ENCODE measurements at places on chromosomes 7 and 10.

GRCh38 chr10:7818295-7819120, at the start of gene TAF3:
TAF3 (plus strand) TSS chr10:7818505; CDS start chr10:7818710, 205 bp downstream.
- peak; percentile 96 for DNase-seq

- DNase-seq: no peak
Measured at GRCh38 chr10:102384053-102384452, 11.5 kb upstream of the NFKB2 start.

- no peak for DNase-seq
Measured at GRCh38 chr7:155531681-155532080, 14.7 kb downstream of the CNPY1 start.

GRCh38 chr10:32454148-32454547, 8.2 kb downstream of the CCDC7 start:
- DNase-seq: no peak

DNA sequence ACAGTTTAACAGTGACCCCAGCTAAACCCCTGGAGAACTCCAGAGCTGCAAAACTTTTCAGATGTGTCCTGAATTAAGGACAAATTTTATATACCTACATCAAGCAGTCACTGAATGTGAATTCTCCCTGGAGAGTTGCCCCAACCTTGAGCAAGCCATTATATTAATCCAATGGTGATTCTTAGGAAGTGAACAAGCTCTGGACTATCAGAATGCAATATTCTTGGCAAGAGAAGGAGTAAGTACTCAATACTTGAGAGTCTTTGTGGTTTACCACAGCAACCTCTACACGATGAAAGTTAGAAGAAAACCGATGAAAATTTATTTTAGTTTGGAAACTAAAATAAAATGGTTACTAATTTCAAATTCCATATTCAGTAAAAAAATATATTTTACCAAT, 19.3 kb upstream of the ZNF365 start:
- no peak for DNase-seq

- no peak for DNase-seq
Measured at GRCh38 chr7:121919986-121920385, 47.0 kb downstream of the PTPRZ1 start.

- peak; percentile 60 for DNase-seq
Measured at GRCh38 chr7:1458683-1459511, at the start of gene MICALL2. MICALL2 (minus strand) TSS chr7:1459470; CDS start chr7:1459326, 144 bp downstream.

GRCh38 chr7:79434867-79435266, 18.6 kb downstream of the MAGI2 start:
- DNase-seq: no peak

DNA sequence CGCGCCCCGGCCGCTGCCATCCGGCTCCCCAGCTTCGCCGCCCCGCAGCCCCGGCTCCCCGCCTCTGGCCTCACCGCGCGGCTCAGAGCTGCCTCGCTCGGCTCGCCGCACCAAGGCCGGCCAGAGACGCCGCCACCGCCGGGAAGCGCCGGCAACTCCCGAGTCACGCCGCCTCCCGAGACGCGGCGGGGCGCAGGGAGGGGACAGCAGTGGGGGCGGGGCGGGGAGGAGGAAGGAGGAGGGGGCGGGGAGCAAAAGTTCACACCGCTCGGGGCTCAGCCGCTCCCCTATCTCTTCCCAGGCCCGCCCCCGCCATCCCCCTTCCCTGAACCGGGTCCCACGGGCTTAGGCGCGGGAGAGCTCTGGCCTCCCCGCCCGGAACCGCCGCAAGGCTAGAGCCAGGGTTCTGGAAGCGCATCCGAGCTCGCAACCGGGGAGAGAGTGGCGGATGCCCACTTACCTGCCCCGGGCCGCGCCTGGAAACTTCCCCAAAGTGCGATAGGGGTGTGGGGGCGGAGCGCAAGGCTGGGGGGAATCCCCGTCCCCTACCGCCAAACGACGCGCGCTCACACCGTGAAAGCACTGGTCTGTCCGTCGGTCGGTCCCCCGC, 1.0 kb downstream of the CHST15 start:
- DNase-seq: peak; percentile 78

DNA sequence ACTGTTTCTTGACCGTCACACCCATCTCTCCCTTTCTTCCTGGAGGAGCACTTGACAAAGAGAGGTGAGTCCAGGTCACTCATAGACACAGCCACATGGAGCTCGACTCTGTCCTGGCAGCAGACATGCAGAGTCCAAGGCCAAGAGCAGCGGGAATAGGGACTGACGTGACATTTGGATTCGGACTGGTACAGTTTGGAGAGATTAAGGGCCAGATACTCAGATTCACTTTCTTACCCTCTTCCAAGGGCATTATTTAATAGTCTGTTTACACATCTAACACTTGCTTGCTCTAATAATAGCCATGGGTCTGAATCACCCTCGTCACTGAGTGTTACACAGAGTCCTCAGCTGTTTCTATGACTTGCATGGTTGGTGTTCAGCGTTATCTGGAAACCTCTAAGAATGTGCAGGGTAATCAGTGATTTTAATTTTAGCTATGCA, 39.2 kb upstream of the OTUD1 start:
- no peak for DNase-seq

GRCh38 chr10:50937230-50937907, 51.9 kb upstream of the A1CF start:
- DNase-seq: no peak

GRCh38 chr7:78634093-78634492, 819.4 kb downstream of the MAGI2 start:
- DNase-seq: no peak

DNA sequence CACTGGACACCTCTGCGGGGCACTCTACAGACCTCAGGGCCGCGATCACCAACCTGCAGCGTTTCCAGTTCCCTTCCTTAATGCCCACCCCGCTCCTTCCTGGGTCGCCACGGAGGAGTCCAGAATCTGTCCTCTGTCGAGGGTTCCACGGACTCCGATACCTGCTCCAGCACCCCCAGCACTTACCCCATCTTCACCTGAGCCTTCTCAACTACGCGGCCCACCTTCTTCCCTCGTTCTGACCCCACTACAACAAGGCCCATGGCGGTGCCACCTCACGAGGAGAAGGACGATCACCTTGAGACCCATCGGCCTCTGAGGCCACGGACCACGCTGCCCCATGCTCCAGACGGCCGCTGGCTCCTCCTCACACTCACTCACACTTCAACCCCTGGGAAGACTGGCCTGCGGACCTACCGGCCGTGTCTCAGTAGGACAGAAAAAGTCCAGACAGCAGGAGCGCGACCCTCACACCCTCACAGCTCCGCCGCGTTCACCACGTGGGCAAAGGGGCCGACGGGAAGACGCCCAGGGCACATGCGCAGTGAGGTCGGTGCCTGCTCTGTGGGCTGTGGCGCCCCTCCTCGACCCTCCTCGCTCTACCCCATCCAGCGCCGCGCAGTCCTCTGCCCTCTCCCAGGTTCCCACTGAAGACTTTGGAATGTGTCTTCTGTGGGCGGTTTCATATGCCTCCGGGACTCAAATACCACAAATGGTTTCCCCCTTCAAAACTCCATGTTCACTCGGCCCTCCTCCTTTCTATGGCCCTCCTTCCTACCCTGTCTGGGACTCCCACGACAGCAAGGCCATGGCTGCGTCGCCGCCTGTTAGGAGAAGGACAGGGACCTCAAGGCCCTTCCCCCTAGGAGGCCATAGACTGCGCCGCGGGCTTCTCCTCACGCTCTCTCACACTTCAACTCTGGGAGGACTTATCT, 193.9 kb upstream of the PHF14 start:
- no peak for DNase-seq

- DNase-seq: no peak
Measured at GRCh38 chr7:92793656-92794205, 42.6 kb downstream of the CDK6 start.

DNA sequence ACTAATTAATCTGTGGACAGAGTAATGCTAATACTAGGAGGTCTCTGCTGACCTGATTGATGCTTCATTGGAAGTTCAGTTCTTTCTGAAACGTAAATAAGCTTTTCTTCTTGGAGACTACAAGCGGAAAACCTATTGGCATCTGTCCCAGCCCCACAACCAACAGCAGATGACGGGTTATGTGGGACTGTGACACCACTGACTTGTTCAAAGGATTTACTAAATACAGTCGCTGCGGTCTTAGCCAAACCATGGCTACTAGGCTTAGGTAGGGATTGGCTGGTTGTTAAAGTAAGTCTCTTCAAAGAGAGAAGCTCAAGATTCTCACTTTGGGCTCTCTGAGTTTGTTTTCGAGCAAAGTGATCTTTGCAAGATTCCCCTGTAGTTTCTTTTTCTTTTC, 68.3 kb downstream of the HYCC1 start:
- no peak for DNase-seq

DNA sequence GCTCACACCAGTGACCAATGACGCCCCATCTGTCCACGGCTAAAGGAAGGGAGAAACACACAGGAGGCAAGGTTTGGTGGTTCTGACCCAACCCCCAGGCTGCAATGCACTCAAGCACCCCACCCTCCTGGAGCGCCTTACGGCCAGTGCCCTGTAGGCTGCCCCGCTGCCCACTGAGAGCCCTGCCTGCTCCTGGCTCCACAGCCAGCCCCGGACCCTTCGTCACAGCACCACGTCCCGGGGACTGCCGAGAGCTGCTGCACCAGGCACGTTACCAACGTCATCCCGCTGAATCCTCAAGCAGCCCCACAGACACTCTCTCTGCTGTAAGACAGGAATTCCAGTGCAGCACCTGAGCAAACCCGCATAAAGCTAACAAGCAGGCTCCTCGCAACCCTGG, 87.8 kb downstream of the MAD1L1 start:
- no peak for DNase-seq

DNA sequence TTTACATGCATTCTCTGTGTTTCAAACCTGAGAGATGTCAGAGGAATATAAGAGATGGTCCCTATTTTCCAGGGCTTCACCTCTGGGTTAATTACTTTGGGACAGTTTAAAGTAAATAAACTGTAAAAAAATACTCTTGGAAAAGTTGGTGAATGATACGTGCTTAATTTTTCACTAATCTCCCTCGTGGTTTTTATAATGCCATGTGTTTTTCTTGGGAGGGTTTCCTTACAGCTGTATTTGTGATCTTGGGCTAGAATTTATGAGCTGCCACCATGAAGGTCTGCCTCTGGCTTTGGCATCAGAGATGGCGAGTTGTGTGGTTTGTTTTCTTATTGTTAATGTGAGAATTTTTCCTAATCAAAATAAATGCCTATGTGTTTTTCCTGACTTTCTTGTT, 322.5 kb downstream of the AUTS2 start:
- DNase-seq: no peak

GRCh38 chr10:85864173-85864549, 502.4 kb downstream of the GRID1 start:
- no peak for DNase-seq

- no peak for DNase-seq
Measured at GRCh38 chr7:111112439-111112838, 21.5 kb downstream of the LRRN3 start.

GRCh38 chr7:17444673-17445072, 146.2 kb downstream of the AHR start:
- no peak for DNase-seq

- peak; percentile 54 for DNase-seq
Measured at GRCh38 chr7:74479066-74479781, 25.5 kb downstream of the GTF2IRD1 start.

- DNase-seq: no peak
Measured at GRCh38 chr7:29413626-29414136, 150.0 kb upstream of the PRR15 start.

DNA sequence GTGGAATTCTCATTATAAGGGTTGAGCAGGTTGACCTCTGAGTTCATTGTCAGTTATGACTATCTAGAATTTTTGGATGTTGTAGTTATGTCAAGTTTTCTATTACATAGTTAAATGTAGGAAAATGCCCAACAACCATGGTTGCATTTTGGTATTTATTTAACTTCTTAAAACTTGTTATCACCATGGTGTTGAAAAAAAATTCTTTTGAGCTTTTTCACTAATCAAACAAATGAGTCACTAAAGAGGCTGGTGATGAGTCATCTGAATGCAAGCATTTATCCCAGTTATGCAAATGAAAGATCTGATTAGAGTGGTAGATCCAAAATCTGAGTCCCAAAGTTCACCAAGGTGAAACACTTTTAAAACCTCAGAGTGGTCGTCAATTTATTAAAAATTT, 624.7 kb upstream of the IGFBP3 start:
- DNase-seq: no peak

DNA sequence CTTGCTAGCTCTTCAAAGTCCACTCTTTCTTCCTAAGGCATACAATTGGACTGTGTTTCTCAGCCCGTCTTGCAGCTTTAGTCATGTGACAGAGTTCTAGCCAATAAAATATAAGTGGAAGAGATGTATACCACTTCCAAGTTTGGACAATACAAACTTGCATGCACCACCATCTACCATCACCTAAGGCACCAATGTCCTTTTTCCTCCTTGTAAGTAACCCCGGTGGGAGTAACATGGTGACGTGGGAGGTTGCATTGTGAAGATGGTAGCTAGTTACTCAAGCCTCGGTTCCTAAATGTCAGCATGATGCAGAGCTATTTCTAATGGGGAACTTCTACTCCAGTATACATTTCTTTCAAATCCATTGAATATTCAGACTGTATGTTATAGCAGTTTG, 5.3 kb upstream of the CACNB2 start:
- no peak for DNase-seq

GRCh38 chr10:51564896-51565510, 134.4 kb downstream of the CSTF2T start:
- no peak for DNase-seq

- no peak for DNase-seq
Measured at GRCh38 chr10:131127610-131128009, 183.9 kb downstream of the TCERG1L start.

GRCh38 chr7:37247861-37248260, 200.8 kb downstream of the ELMO1 start:
- DNase-seq: no peak

DNA sequence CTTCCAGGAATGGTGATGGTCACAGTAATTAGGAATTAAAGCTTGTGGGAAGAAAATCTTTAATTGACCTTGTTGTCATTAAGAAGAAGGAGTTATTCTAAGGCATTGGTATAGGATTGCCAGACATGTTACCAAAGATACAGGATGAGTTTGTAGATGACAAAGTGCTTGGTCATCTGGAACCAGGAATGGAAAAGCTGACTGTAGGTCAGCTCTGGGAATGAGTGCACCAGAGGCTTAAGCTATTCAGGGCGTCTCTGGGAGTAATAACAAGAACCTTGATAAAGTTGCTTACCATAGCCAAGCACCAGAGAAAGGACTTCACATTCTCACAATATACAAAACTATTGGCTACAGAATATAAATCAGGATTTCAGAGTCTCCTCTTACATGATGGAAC, 89.0 kb downstream of the PHTF2 start:
- DNase-seq: no peak

GRCh38 chr10:11299125-11299524, 281.5 kb downstream of the CELF2 start:
- DNase-seq: no peak

- DNase-seq: no peak
Measured at GRCh38 chr10:49668684-49669083, 10.8 kb upstream of the C10orf53 start.

- no peak for DNase-seq
Measured at GRCh38 chr7:73373741-73374140, 45.8 kb downstream of the FKBP6 start.

Data from GM13976 (cell line).